Activated T-cell treated with anti-CD3 and anti-CD28 coated beads for 1 hour (primary cell): ENCODE measurements at places on chromosomes 3 and 15.

DNA sequence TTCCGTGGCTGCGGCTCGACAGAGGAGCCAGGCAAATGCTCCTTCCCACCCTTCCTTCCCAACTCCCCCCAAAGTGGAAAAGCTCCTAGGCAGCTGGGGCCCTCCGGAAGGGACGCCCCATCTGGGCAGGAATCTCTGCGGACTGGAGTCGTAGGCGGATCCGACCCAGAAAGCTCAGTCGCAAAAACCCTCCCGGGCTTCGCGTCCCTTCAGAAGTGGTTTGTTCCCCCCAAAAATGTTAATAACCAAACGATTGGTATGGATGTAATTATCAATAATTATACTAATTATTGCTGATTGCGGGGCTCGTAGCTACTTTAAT, 3.8 kb downstream of the RNU6-1 start:
- no peak for DNase-seq

DNA sequence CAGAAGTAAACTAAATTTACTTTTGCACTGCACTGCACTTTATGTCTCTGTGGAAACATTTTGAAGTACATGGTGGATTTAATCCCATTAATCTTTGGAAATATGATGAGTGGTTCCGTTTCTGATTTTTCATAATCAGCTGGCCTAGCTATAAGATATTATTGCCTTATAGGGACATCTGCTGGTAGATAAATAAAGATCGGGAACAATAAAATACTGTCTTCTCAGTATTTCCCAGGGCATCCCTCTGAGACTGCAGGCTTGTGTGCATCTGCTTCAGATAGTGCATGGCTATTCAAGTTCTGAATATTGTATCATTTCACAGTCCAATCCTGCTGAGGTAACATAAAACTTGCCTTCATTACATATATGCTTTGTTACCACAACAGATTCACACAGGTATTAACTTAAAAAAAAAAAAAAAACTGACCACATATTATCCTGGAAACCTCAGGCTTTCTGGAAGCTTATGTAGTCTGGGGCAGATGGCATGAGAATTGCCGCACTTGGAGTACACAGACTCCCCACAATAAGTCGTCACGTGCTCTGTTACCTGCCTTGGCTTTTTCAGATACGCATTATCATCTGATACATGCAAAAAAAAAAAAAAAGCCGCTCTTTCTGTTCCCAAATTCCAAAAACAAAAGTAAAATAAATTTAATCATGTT, 330.8 kb upstream of the AGTR1 start:
- no peak for DNase-seq

- peak; percentile 99 for DNase-seq
Measured at GRCh38 chr3:101676765-101677435, at the start of gene ZBTB11. TSS of gene ZBTB11 (minus strand) at chr3:101677132. CDS start at chr3:101676914, 218 bp downstream.

GRCh38 chr15:36468746-36469145, 110.7 kb upstream of the CDIN1 start:
- no peak for DNase-seq

- no peak for DNase-seq
Measured at GRCh38 chr3:45959201-45959600, 15.9 kb downstream of the CXCR6 start.

GRCh38 chr3:139832998-139833397, 102.0 kb upstream of the CLSTN2 start:
- DNase-seq: no peak

GRCh38 chr3:14497321-14497720, 42.8 kb downstream of the GRIP2 start:
- DNase-seq: no peak

DNA sequence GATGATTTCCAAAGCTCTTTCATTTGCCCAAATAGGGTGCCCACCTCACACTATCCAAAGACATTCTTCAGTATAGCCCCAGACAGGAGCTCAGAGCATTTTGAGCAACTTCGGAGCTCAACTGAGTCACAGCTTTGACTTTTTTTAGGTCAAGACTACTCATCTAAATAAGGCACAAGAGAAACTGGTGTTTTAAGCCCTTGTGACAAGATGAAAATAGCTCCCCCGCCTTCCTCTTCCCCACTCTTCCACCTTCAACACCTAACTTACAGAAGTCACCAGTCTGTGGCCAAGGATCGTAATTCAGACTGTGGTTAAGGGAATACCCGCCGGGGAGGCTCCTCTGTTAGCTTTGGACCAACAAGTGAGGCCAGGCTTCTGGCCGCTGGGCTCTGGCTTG, 60.4 kb upstream of the CA12 start:
- DNase-seq: no peak

- DNase-seq: no peak
Measured at GRCh38 chr15:94683902-94684301, 452.5 kb downstream of the MCTP2 start.

DNA sequence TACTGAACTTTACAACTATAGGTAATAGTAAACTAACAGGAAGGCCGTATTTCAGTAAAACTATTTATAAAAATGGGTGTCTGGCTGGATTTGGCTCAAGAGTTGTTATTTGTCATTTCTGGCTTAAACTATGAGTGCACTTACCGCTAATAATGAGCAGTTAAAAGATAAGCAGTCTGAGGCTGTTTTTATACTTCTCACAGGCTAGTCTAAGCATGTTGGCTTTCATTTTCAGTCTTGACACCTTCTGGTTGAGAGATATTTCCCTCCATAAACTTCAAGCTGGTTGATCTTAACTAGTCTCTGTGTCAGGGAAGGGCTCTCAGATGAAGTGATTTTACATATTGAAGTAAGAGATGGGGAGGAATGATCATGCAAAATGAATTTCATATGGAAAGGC, 96.1 kb downstream of the RSRC1 start:
- no peak for DNase-seq

GRCh38 chr3:25073423-25073822, 354.6 kb upstream of the RARB start:
- no peak for DNase-seq

DNA sequence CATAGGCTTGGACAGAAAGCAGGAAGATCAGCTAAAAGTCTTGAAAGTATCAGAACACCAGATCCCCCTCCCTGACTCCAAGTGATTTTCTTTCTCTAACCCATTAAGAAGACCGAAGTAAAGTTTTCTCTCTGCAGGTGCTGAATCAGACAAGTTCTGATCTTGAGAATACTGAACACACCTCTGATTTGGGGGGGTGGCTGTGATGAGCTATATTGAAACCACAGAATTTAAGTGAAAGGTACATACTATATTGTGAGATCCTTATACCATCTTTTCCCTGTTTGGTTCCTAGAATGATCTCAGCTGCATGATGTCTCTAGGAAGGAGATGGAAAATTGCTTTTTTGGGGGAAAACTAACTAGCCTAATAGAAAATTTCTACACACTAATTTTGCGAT, 196.0 kb downstream of the DIPK2A start:
- no peak for DNase-seq

- DNase-seq: no peak
Measured at GRCh38 chr3:165994293-165994692, 157.1 kb upstream of the BCHE start.
